CD4-positive, alpha-beta T cell treated with Interferon alpha-2 for 1 hour (primary cell): ENCODE measurements at places on chromosomes 2 and 18.

GRCh38 chr2:240500561-240501423, 57.0 kb downstream of the ANKMY1 start:
- no peak for DNase-seq

GRCh38 chr2:144030791-144031190, 489.1 kb downstream of the ZEB2 start:
- DNase-seq = no peak

DNA sequence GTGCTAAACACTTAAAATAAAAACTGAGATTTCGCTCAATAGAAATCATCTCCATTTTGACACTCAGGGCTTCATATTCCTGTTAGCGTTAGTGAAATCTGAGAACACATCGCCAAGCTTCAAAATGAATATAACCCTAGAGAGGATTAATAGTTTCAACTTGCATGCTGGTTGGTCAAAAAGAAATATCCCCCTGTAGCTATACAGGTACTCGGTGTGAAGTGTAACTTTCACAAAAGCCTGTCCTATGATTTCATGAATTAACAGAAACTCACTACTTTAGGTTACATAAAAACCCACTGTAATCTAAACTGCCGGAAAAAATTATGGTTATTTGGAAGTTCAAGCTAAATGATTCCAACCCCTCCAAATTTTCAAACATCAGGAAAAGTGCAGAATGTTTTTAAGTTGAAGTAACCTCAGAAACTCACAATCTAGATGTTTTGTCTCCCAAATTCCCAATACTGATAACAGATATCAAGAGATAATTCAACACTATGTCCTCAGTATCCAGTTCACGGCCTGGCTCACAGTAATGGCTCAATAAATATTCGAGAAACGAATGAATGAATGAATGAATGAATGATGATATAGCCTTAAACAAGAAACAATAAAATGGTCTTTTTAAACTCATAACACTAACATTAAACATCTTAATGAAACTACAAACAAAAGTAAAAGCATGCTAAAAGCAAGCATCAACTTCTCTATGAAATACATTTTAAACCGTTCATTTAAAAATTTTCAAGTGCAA, 2.5 kb downstream of the TLK1 start:
- DNase-seq = no peak

- no peak for DNase-seq
Observed at GRCh38 chr2:232018181-232018580, 56.7 kb downstream of the DIS3L2 start.

GRCh38 chr2:11702946-11703345, 33.0 kb upstream of the NTSR2 start:
- DNase-seq = no peak

DNA sequence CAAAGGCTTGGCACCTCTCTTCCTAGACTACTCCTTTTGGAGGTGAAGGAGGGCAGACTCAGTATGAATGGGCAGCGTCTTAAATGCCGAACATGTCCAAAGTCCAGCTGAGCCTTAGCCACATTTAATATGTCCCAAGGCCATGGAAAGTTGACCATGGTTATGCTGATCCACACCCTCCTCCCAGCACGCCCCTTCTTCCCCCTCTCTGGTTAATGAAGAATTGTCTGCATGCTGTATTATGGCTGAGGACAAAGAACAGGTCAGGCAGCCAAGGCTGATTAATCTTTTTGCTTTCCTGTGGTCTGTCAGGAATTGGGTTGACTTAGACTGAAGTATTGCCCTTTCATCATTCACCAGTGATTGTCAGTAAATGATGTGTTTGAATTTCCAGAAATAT, 5.8 kb upstream of the MYOM1 start:
- DNase-seq = no peak

DNA sequence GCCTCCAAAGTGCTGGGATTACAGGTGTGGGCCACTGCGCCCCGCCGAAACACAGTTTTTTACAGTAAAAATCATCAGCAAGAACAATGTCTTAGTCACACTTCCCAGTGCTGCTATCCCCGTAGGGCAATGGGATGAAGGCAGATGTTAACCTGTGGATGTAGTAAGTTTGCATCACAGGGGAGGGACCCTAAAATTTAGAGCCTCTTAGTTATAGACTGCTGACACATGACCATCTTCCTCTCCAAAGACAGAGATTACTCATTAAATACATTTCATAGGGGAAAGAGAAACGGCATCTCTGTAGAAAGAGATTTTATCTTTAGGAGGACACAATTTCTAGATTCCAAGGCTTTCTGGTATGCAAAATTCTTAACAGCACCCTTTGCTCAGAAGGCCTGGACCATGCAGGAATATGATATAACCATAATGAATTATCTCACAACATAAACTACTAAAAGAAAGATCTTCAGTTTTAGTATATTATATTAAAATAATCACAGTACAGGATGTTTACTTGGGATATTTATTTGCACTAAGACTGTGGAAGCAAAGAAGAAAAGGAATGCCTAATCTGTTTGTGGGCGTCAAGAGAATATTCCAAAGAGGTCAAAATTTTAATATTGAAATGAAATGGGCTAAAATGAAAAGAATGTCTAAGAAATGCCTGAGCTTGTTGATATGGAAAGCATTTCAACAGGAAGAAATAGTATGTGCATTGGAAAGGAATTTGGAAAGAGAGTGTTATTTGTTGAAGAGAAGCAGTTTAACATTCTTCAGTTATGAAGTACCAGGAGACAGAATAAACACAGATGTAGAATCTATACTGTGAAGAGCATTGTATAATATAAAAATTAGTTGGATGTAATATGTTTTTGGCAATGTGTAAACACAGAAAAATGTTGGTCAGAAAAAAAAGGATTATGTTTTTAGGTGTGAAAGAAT, 1228.3 kb upstream of the CHAC2 start:
- no peak for DNase-seq

DNA sequence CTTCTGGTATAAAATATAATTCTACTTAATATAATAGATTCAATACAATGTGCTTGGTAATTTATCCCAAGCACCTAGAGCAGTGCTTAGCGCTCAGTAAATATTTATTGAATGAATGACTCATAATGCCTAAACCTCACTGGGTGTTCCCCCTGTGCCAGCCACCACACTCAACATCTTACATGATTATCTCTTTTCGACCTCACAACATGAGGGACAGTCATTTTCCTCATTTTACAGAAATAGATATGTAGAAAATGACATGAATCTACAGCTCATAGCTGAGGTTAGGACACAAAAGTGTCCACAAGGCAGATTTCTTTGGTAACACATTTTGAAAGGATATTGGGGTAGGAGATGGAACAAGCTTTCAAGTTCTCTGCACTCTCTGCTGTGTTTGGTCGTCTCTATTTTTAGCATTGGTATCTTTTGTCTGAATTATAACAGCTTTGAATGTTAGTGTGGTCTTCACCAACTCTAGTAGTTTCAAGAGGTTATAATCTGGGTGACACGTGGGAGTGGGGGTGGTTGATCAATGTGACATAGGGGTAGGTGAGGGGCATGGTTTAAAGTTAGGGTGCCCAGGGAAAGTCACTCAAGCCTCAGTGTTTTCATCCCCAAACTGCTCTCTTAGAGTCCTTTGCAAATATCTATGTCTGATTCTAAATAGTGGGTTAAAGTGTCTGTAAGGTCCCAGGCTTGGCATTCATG, 9.8 kb downstream of the MYOM1 start:
- no peak for DNase-seq

DNA sequence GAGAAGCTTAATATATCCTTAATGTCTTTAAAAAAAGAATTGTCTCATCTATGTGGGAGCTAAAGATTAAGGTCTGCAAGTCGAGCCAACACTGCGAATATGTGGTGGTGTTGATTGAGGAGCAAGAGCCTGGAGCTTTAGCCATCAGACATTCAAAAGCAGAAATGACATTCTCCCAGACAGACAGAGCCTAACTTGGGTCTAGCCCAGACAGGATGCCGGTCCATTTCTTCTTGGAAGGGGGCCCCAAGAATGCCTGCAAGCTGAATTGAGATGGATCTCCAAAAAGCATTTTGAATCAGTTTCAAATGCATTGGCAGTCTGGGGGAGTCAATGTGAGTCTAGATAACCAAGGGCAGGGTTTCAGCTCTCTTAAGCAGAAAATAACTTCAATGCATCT, 30.1 kb upstream of the EML4 start:
- DNase-seq = no peak

DNA sequence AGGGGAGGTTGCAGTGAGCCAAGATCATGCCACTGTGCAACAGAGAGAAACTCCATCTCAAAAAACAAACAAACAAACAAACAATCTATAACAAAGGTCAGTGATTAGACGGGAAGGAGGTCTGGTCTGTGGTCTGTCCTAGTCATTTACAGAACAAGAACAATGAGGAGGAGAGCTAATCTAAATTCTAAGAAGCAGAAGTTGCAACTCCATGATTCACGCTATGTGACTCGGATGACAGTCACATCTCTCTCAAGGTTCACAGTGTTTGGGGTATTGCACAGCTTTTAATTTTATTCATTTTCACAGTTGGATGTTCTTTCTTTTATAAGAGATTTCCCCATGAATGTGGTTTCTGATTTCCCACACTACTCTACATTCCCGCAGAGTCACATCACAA, 218.7 kb upstream of the PIEZO2 start:
- no peak for DNase-seq

DNA sequence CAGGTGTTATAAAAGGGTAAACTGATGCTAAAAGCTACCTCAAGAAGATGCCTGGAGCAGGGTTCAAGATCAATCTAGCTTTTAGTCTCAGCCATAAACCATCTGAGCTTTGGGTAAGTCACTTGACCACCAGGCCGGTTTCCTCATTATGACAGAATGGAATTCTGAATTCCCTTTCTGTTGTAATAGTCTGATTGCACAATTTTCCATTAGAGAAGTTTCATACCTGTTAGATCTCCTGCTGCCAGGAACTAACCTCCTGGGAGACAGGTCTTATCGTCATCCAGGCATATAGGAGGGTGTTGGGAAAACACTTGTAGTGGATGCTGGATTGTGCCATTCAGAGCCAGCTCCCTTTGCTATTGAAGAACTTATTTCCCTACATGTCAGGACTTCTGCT, 272.5 kb downstream of the TDRD15 start:
- no peak for DNase-seq

DNA sequence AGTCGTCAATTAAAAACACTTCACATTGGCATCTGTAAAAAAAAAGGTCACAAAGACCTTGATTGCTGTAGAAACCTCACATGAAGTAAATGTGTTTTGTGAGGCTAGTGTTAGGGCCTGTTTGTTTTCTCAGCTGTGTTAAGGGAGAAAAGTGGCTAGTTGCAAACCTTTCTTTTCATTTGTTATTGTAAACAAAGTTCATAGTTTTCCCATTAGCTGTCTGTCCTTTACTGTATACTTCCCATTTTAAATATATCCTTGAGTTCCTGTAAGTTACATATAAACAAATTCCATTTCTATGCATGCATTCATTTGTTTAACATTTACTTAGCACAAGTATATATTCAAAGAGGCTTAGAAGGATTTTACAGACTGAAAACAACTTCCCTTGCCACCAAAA, 1250.2 kb downstream of the LRP1B start:
- DNase-seq = no peak

GRCh38 chr2:36597532-36598377, at the start of gene FEZ2:
Gene FEZ2, minus strand, starts transcription at chr2:36598168. Its CDS starts 26 bp downstream, at chr2:36598142.
- peak; percentile 67 for DNase-seq

DNA sequence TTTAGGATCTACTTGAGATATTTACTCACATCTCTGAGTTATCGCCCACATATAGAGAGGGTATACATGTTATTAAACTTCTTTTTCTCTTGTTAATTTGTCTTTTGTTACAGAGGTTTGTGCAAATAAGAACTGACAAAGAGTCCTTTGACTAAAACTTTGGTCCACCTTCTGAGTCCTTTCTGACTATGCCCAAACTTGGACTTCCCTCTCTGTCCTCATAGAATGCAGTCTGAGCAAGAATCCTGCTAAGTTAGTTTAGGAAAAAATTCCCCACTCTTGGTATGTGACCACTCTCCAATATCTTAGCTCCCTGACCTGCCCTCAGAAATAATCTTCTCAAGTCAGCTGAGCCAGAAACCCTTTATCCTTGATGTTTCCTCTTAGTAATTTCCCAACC, 257.5 kb upstream of the REG3G start:
- DNase-seq = no peak

DNA sequence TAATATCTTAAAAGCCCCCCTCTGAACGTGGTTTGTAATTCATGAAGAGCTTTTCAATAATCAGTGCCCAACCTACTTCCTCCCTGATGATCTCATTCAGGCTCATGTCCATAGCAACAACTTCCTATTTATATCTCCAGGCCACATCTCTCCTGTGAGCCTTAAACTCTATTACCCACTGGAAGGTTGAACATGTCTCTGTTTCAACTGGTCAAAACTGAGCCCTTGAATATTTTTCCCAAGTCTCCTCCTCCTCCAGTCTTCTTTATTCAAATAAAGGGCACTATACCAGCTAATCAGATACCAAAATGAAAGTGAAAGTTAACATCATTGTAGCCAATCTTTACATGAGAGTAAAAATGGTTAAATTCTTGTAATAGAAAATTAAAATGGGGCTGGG, 63.7 kb upstream of the ITGA4 start:
- DNase-seq = peak; percentile 72

DNA sequence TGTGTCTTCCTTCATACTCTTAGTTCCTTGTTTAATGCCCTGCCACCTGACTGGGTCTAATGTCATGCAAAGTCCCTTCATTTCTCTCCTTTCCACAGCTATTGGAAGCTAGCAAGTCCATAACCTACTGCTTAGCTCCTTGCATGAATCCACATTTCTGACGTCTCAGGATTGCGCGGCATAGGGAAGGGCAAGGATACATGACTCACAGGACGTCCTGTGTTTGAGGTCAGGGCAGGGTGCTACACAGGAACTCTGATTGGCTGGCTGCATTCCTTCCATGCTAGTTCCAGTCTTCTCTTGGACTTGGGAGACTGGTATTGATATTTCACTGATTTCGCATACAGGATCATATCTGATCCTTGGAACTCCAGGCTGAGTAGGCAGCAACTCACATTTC, 137.9 kb downstream of the CDH2 start:
- DNase-seq = no peak

GRCh38 chr2:205022841-205023240, 477.6 kb downstream of the PARD3B start:
- DNase-seq = no peak

DNA sequence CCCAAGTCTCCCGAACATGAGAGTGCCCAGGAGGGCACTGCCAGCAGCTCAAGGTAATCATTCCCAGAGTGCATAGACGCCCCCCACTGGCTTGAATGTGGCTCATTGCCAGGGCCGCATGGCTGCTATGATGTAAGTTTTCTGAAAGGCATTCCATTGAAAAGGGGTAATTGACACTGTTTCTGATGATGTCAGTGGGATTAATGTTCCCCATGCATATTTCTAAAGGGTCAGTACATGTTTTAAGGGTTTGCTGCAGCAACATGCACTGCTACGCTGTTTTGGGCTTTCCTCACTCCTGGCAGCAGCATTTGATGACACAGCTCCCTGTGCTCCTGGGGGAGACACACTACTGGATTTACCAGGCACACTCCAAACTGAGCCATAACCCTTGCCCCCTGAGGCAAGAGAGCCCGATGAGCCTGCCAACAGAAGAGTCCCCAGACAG, 36.7 kb downstream of the KIAA2012 start:
- no peak for DNase-seq

- DNase-seq = no peak
Observed at GRCh38 chr18:48795696-48796095, 155.1 kb downstream of the SMAD7 start.

- peak; percentile 6 for DNase-seq
Observed at GRCh38 chr2:25700221-25700660, 26.9 kb upstream of the DTNB start.
